ENCODE measurements at places on chromosomes 7 and 10.
A peak's percentile ranks its signal among the peaks of the same experiment; 100 is the strongest.

GRCh38 chr10:10794791-10795191 is 222.9 kb upstream of the CELF2 start:
- DNase-seq, result peak; percentile 86

GRCh38 chr10:55224007-55224781 is 423.2 kb upstream of the PCDH15 start:
- no peak for DNase-seq

DNA sequence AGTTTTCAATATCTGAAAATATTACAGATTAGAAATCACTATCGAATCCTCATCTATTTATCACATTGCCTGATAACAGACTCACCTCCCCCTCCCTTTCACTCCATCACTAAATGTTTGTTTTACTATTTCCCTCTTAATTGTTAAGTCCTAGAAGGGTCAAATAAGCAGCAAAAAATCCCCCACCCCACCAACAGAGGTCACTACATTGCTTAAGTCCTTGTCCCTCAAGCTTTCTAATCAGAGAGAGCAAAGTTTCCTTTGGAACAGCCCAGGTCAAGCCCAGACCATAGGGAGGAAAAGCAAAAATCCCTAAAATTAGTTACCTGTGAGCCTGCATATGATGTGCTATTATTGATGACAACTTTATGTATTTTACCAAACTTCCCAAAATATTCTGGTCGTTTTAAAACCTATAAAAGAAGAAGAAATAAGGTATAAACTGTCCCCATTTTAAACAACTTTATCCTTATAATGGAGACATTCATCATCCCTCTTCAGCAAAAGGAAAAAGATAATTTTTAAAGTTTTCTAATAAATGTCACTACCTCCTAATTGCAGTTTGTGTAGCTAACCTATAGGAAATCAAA is 95.0 kb downstream of the CNOT4 start:
- peak; percentile 67 for DNase-seq

DNA sequence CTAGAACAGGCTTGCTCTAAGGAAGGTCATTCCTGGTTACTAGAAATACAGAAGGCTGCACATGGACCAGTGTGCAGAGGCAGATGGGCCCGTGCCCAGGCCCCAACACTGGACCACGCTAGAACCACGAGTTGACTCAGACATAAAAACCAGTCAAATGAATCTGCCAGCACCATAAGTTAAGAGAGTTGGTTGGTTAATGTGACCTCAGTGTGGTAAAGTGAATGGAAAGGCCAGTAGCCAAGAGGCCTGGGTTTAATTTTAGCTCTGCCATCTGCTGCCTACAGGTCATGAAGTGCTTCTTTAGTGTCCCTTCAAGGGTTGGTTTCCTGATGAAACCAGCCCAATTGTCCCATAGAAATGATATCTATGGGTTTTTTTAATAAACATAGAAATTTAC is 329.6 kb upstream of the NRP1 start:
- no peak for DNase-seq

GRCh38 chr10:71538608-71539260 is 142.0 kb downstream of the CDH23 start:
- DNase-seq, result peak; percentile 60

- peak; percentile 12 for DNase-seq
Measured at GRCh38 chr7:20079080-20079479, 138.1 kb downstream of the MACC1 start.

GRCh38 chr7:21013765-21014539 is 227.3 kb upstream of the SP8 start:
- peak; percentile 92 for DNase-seq

DNA sequence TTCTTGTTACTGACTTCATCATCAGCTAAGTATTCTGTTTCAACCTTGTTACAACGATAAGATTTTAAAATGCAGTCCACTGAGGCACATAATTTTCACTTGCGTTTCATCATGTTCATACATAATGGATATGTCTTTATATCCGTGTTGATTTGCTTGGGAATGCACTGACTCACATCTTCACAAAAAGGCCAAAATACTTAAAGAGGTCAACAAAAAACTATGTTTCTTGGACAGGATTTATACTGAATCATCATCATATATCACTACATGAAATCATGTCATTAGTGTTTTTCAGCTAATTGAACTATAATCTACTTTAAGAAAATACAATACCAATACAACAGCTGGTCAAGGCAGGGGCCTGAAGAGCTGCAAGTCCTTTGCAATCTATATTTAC is 324.5 kb upstream of the KLF6 start:
- no peak for DNase-seq

GRCh38 chr10:126156012-126156411 is 232.3 kb downstream of the ADAM12 start:
- peak; percentile 52 for DNase-seq

GRCh38 chr10:26970667-26971066 is 109.9 kb upstream of the ABI1 start:
- no peak for DNase-seq

DNA sequence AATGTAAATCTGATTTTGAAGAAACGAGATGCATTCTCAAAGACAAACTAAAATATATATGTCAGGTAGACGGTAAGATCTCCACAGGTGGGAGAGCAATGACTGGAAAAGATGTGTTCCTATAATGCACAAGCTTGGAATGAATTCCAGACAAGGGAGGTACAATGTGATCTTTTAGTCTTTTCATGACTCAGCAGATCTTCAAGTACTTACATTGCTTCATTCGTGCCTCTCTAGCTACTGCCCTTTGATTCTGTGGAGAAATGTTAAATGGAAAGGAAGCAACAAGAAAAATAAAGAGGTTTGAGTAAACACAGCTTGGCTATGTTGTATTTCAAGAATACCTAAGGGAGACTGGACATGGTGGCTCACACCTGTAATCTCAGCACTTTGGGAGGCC is 106.6 kb downstream of the GAD2 start:
- DNase-seq, result no peak

GRCh38 chr7:47371733-47372368 is 210.1 kb downstream of the TNS3 start:
- DNase-seq, result peak; percentile 88

- peak; percentile 19 for DNase-seq
Measured at GRCh38 chr10:26365681-26366358, 72.3 kb upstream of the APBB1IP start.

GRCh38 chr10:81520688-81521087 is 354.3 kb upstream of the NRG3 start:
- DNase-seq, result no peak

DNA sequence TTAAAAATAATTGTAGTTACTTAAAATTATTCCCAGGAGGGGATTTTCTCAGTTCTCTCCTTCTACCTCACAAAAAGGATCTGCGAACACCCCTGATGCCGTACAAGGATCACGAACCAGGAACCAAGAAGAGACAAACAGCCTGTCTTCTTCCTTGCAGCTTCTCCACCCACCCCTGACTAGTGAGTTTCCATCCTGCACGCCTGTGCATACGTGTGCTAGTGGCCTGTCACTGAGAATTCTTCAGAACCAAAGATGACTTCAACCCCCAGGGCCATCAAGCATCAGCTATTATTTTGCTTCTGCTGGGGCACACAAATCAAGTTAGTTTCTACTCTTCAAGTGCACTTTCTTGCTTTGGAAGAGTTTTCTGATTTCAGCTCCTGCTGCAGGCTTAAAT is 175.5 kb upstream of the KLF6 start:
- DNase-seq, result no peak

GRCh38 chr7:151079199-151079910 is 1.3 kb downstream of the FASTK start:
- DNase-seq, result no peak

GRCh38 chr7:147584771-147585193 is 1005.8 kb upstream of the C7orf33 start:
- no peak for DNase-seq

- peak; percentile 86 for DNase-seq
Measured at GRCh38 chr7:40709062-40709964, 574.5 kb downstream of the SUGCT start.

DNA sequence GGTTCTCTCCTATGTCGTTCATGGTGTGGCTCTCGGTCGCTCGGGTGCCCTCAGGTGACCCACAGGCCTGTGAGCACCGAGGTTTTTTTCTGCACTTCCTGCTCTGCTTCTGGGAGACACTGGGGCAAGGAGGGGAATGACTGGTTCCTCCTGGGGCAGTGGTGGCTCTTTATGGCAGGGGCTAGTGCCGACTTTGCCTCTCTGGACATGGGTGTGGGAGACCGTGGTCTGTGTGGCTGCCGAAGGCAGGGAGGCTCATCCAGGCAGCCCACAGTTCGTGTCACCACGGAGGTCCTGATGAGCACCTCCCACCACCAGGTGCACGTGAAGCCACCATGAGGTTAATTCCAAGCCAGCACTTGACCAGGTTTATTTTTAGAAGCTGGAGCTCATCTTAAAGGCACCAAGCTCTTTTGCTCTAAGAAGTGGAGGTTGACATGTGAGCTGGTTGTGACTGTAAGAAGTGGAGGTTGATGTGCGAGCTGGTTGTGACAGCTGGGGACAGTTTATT is 24.7 kb upstream of the DPYSL4 start:
- no peak for DNase-seq

DNA sequence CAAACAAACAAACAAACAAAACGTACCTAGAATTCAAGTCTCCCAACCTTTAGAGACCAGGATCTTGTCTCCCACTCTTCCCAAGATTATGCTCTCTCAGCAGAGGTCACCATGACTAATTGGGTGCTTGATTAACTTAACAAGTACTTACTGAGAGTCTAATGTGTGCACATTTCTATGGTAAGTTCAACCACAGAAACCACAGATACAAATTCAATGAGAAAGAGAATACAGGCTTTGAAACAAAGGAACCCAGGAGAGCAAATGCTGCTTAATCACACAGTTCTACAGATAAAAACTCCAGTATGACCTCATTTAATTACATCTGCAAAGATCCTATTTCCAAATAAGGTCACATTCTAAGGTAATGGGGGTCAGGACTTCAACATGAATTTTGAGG is 142.8 kb downstream of the DNAJC1 start:
- DNase-seq, result peak; percentile 2

DNA sequence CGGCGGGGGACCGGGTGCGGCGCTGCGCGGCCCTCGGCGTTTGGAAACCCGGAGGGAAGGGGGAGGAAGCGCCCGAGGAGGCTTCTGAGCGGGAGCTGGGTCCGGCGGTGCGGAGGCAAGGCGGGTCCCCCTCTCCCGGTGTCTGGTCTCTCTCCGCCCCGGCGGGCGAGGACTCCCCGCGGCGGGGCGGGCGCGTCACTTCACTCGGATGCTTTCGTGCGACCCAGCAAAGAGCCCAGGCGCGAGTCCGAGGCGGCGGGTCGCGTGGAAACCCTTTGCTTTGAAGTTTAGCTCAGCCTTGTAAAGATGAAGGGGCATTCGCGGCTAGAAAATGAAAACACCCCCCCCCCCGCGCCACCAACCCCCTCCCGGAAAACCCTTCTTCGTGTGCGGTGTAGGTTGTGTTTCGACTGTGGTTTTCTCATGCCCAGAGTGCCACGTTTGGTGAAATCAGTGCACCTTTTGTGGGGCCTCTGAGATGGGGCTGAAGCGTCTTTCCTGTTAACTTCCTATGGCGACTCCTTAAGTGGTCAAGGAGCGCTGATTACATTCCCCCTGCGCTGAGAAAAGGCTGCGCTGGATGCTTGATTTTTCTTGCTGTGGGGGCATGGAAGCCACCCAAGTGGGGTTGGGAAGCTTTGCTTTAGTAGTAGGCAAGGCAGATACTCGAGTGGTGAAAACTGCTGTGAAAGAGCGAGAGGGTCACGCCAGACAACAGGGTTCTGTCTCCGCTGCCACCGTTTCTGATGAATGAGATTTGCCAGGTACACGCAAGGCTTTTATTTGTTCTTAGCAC is 876 bp downstream of the GNAI1 start:
- DNase-seq, result no peak

Measured in epithelial cell of esophagus (primary cell).